Cardiac ventricle fibroblast (primary cell): ENCODE measurements at places on chromosomes 5 and 9. TPM values are rescaled to one million over a fixed set of nuclear protein-coding genes. Genes with fewer than 3 reads are reported as not detected.

Gene LCN15
- not detected in 2 replicates for total RNA-seq

Gene TLE1
- 24.2 and 29.1 TPM in 2 replicates for total RNA-seq

Gene HAVCR2
- total RNA-seq = 0.39 and 0.75 TPM in 2 replicates

Gene STING1
- 43.7 and 64.9 TPM in 2 replicates for total RNA-seq

Gene IL3
- total RNA-seq = not detected in 2 replicates

Gene ANKRD34B
- total RNA-seq = not detected in 2 replicates

Gene SEPTIN8
- 24.6 and 34.2 TPM in 2 replicates for total RNA-seq

Gene PCDHGA3
- total RNA-seq = 5.1 and 8.1 TPM in 2 replicates

Gene CARTPT
- not detected in 2 replicates for total RNA-seq

Gene NR5A1
- not detected in 2 replicates for total RNA-seq

Gene CCNJL
- total RNA-seq = 0.06 and 0.39 TPM in 2 replicates

Gene TCOF1
- total RNA-seq = 13.9 and 17.6 TPM in 2 replicates

Gene SLC6A7
- not detected in 2 replicates for total RNA-seq

Gene TYRP1
- not detected in 2 replicates for total RNA-seq

Gene LECT2
- not detected in 2 replicates for total RNA-seq

Gene KCNT1
- total RNA-seq = not detected in 2 replicates

Gene EIF4E1B
- not detected in 2 replicates for total RNA-seq

Gene DDX4
- not detected in 2 replicates for total RNA-seq

Gene GNA14
- 2.2 and 3.0 TPM in 2 replicates for total RNA-seq

Gene ARL14EPL
- not detected in 2 replicates for total RNA-seq

Gene SLC6A19
- total RNA-seq = not detected in 2 replicates

Gene GDNF
- 0.06 TPM in 1 of 2 replicates, not detected in the other for total RNA-seq

Gene GPX8
- 108 and 132 TPM in 2 replicates for total RNA-seq

Gene PIK3R1
- total RNA-seq = 35.1 and 39.9 TPM in 2 replicates

Gene CCDC180
- total RNA-seq = 1.7 and 2.0 TPM in 2 replicates

Gene GOLM1
- 60.8 and 68.9 TPM in 2 replicates for total RNA-seq

Gene UBQLN1
- 59.1 and 65.6 TPM in 2 replicates for total RNA-seq

Gene NPM1
- 827 and 1,077 TPM in 2 replicates for total RNA-seq

Gene TAF1L
- not detected in 2 replicates for total RNA-seq
